Activated T-cell treated with anti-CD3 and anti-CD28 coated beads for 1 hour (primary cell): ENCODE measurements at places on chromosomes 6 and 20.

- no peak for DNase-seq
These were observed 228.7 kb downstream of the KHDRBS2 start for GRCh38 chr6:62057300-62057699.

- no peak for DNase-seq
These were observed 77.8 kb downstream of the RREB1 start for GRCh38 chr6:7185561-7185960.

DNA sequence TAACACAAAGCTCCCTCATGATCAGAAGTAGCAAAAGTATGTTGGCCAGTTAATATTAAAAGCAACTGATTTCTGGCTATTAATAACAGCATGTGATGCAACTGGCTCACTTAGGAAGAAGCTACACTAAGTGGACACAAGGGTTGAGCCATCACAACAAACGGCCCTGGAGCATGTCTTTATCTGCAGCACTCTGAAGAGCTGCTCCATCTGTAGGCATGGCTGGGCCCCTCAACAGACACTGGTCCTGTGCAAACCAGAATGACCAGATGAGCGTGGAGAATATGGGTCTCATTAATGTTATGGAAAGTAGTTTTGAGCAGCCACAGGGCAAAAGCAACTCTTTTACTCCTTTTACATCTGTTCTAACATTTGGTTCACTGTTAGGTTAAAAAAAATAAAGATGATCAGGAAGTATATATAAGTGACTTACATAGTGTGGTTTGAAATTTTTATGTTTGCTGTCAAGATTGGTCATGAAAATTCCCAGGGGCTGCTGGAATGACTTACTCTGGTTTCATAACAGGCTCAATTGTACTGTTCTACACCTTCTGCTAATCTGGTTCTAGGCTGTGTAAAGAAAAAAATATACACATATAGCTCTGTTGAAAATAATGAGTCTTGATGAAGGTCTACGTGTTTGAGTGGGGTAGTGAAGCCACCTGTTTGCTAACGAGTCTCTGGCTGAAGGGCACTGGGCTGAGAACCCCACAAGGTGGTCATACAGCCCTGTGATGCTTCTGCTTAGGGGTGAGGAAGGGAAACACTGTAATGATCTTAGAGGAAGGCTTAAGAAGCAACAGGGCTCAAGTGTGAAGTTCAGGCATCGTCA is 58.1 kb downstream of the INSM1 start:
- DNase-seq: no peak

DNA sequence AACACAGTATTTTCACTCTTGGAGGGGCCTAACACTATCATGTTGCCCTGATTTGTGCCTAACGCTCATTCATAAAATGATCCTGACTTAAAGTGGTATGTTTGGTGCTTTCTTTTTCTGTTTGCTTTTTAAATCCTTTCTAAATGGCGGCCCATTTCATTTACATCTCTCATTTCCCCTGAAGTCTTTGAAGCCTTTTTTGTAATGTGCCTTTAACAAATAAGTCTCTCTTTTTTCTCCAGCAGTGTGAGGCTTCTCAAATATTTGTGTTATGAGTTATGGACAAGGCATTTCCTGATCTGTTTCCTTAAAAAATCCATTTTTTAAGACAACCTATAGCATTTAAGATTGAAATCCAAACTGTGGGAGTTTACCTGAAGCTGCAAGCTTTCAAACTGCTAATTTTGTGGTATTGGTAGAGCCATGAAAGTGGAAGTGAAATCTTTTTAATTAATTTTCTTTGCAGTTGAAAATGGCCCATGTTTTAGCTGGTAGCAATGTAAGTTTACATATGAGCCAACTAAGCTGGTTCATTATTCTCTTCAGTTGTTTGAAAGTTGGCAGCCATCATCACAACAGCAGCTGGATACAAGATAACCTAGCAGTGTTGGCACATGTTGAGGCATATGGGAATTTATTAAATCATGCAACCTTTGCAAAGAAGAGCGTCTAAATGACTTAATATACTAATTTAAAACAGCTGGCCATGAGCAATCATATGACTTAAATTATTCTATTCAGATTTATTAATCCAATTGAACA is 469.7 kb downstream of the CDKAL1 start:
- no peak for DNase-seq

- DNase-seq: no peak
These were observed 109.6 kb downstream of the SCAF8 start for GRCh38 chr6:154842833-154843232.

DNA sequence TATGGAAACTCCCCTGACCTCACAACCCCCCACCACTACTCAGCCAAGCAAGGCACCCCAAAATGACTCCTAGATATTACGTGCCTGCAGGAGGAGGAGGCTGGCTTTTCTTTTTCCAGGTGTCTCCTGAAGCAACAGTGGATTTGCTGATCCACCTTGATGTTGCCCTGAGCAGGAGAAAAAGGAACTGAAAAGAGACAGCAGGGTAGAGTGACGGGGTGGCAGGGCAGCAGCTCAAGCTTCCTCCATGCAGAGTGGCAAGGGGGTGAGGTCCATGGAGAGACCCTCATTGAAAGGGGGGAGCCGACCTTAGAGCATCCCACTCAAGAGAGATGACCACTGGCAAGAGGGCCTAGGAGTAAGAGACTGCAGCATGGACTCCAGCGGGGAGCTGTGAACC is 112.0 kb upstream of the SIRPA start:
- no peak for DNase-seq

DNA sequence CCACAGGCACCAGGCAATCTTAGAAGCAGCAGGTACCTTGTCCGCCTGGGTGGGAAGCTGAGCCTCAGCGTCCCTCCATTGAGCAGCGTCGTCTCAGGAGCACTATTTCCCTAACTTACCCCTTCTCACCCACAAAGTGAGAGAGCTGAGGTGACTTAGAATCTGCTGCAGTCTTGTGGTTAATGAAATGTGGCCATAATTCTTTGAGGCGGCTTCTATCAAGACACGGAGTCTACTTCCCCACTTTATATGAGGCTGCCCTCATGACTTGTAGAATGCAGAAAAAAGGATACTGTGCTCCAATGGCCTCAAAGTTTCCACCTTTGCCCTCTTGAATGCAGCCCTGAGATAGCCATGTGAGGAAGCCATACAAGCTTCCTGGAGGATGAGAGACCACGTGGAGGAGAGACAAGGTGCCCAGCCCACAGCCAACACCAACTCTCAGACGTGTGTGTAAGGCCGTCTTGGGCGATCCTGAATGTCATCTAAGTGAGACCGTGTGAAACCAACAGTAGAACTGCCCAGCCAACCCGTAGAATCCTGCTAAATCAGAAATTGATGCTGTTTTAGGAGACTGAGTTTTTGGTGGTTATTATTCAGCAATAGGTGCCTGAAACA is 9.1 kb upstream of the TAGAP start:
- DNase-seq: no peak

DNA sequence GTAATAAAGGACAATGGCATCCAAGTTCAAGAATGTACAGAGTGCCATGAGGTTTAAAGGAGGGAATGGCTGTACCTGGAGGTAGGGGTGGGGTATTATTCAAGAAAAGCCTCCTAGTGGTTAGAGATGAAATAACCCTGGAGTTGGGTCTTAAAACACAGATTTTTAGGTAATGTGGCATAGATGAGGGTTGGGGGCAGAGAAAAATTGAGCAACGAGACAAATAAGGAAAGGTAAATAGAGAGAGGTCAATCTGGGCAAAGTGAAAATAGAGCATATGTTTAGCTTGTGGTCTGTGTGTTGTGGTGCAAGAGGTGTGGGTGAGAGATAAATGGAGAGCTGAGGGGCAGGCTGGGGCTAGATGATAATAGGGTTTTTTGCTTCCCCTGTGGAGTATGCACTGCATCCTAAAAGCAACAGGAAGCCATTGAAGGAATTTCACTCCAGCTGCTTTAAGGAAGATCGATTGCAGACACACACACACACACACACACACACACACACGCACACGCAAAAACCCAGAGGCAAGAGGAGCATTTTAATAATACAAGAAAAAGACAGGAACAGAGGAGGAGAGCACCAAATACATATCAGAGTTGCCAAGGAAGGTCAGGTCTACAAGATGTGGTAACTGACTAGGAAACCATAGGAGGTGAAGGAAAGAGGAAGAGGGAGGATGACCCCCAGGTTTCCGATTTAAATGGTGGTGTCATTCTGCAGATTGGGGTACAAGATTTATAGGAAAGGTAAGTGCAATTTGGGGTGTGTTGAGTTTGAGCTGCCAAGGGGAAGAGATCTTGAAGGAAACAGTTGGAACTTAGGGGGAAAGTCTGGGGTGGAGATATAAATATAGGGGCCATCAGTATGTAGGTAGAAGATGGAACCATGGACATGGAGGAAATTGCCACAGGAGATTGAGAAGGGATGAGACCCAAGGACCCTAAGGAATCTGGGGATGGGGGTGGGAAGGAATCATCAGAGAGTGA is 31.3 kb upstream of the ADGRF1 start:
- DNase-seq: no peak

- DNase-seq: no peak
These were observed 24.9 kb upstream of the IPCEF1 start for GRCh38 chr6:154381548-154381947.

DNA sequence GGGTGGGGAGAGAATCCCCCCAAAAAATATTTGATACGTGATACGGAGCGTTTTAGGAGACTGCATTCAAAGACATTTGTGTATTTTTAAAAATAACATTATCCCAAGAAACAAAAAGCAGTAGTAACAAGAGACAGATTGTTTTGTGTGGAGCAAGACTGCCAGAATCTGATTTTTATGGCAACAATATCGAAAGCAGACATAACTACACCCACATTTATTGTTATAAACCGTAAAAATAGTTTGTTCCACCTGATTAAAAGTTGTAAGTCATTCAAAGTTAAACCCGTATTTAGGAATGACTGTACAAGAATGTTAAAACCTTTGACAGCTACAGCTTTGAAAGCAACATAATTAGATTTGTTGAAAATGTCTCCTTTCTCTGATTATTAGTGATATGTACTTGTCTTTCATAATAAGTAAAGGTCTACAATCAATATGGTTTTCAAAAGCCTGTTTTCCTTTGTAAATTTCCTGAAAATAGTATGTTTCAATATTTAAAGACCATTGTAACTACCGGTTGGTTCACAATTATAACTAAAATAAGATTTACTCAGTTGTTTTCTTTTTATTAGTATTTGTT is 2.7 kb downstream of the EYA4 start:
- no peak for DNase-seq

GRCh38 chr20:56797023-56797422 is 167.9 kb downstream of the TFAP2C start:
- no peak for DNase-seq

DNA sequence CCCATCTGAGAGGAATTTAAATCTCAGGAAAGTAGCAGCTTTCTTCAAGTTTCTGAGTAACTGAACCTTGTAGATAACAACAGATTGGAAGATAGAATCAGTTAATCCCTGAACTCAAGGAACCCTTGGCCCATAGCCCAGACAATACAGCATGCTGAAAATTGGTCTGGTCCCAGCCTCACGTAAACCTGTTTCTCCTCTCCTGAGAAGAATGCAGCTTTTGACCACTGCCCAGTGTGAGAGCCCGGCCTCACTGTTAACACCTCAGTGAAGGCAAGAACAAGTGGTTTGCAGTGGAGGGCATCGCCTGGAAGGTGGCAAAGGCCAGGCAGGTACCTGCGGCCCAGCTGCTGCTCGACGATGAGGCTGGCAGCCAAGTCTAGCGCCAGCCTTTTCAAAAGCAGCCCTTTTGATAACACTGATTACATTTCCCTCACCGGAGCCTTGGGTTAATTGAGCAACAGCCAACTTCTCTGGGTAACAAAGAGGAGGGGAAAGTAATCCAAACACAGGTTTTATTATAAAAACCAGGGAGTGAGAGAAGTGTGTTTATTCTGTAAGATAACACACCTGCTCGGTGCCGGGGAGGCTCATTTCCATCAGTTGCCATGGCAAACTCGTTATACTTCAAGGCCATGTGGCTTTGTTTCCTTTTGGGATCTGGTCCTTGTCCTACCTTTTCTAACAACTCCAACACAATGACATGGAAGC is 54.0 kb downstream of the TRAF3IP2 start:
- DNase-seq: no peak

- DNase-seq: no peak
These were observed 96.8 kb downstream of the HIVEP2 start for GRCh38 chr6:142848156-142848555.
